Activated CD4-positive, alpha-beta T cell treated with anti-CD3 and anti-CD28 coated beads, Interleukin-2, amount 10 ng/mL, durations not matched to agents 24 days and 14 days (primary cell): ENCODE measurements at places on chromosomes 16 and 17. TPM values are rescaled to one million over a fixed set of nuclear protein-coding genes. Genes with fewer than 3 reads are reported as not detected.
A peak's percentile ranks its signal among the peaks of the same experiment; 100 is the strongest.

HOXB1 gene
- total RNA-seq = not detected in 2 replicates

DNAH2 gene
- total RNA-seq = not detected in 2 replicates

CHST6 gene
- total RNA-seq = not detected in 2 replicates

ZNRF1 gene
- 41.4 and 46.8 TPM in 2 replicates for total RNA-seq

AKAP10 gene
- 38.4 and 42.2 TPM in 2 replicates for total RNA-seq

DNA sequence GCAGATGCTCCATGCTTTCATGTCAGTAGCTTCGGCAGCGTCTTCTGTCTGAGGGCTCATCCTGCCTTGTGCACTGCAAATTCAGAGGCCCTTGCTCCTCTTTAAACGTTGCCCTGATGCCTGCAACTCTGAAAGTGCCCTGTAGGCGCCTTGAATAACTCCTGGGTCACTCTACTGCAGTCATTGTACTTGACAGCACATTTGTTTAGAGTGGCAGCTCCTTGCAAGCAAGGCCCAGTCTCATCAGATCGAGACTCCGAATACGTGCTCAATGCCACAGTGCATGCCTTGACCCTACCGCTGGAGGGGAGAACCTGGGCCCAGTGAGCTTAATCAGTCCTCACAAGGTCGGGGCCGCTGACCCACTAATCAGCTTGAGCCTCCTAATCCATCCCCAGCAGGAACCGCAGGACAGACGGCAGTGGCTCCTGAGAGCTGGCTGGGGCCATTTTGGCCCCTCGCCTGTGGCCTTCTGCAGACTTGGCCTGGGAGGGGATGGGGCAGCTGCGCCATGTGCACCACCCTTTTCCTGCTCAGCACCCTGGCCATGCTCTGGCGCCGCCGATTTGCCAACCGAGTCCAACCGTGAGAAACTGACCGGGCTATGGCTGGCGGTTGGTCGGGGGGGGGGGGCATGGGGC is at the start of gene PRCD:
Gene PRCD (plus strand): TSS at position 414 of the 641 bp plus-strand sequence. CDS start 98 bp downstream, at position 512.
- no peak within 1 kb of the TSS for H3K4me3 ChIP-seq
- H3K27ac ChIP-seq = no peak within 1 kb of the TSS
- no peaks in the 10 kb centered on the region for H3K4me1 ChIP-seq
- DNase-seq = no peak
- H3K36me3 ChIP-seq = no peaks in the 10 kb centered on the region

DNA sequence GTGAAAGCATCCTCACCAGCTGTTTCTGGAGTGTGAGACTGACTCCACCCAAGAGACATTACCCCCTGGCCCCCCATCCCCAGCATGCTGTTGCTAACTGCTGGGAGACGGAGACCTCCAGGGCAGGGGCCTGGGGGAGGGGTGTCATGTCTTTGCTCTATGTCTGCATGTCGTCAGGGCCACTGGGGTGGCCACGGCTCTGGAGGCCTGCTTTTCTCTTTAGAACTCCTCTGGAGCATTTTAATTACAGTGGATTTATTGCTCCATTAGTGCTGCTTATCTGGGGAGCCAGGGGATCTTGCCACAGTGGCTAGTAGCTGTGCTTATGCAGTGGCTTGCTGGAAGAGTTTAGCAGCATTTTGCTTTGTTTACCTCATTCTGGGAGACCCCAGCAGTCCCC is 32.3 kb downstream of the CLEC16A start:
- peaks cover 45% of the 10 kb centered on the region for H3K36me3 ChIP-seq
- no peak overlapping the region for H3K4me3 ChIP-seq
- H3K27ac ChIP-seq = peak overlapping the region; percentile 54
- no peak for DNase-seq

GRCh38 chr17:76560877-76561221 is 21.0 kb downstream of the PRCD start:
- H3K4me1 ChIP-seq = peaks cover 51% of the 10 kb centered on the region
- DNase-seq = no peak
- peak overlapping the region; percentile 98 for H3K4me3 ChIP-seq
- no peak overlapping the region for H3K27ac ChIP-seq
- no peaks in the 10 kb centered on the region for H3K27me3 ChIP-seq

DNA sequence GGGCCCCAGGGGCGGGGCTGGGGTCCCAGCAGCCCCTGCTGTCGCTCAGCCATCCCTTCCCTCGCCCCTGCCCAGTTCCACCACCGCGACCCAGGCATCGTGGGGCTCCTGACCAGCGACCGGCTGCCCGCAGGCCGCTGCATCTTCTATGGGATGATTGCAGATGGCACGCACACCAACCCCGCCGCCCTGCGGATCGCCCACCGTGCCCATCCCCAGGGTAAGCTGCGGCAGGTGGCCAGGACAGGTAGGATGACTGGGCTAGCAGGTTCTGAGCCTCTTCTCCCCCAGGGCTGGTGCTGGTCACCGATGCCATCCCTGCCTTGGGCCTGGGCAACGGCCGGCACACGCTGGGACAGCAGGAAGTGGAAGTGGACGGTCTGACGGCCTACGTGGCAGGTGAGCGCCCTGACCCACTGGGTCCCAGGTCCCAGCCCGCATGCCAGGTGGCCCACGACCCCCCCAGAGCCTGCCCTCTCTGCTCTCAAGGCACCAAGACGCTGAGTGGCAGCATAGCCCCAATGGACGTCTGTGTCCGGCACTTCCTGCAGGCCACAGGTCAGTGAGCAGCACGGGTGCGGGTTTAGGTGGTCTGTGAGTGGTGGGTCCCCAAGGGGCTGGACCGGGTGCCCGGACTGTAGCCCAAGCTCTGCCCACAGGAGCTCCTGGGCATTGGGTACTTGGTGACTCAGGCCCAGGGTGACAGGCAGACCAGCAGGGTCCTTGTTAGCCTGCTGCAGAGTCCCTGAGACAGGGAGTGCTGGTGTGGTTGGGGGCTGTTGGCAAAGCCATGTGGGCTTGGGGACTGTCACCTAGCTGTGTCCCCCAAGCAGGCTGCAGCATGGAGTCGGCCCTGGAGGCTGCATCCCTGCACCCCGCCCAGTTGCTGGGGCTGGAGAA is 2.8 kb downstream of the CEMP1 start:
- no peak overlapping the region for H3K27ac ChIP-seq
- no peak overlapping the region for H3K4me3 ChIP-seq
- peaks cover 19% of the 10 kb centered on the region for H3K36me3 ChIP-seq
- H3K4me1 ChIP-seq = peaks cover 19% of the 10 kb centered on the region

DNA sequence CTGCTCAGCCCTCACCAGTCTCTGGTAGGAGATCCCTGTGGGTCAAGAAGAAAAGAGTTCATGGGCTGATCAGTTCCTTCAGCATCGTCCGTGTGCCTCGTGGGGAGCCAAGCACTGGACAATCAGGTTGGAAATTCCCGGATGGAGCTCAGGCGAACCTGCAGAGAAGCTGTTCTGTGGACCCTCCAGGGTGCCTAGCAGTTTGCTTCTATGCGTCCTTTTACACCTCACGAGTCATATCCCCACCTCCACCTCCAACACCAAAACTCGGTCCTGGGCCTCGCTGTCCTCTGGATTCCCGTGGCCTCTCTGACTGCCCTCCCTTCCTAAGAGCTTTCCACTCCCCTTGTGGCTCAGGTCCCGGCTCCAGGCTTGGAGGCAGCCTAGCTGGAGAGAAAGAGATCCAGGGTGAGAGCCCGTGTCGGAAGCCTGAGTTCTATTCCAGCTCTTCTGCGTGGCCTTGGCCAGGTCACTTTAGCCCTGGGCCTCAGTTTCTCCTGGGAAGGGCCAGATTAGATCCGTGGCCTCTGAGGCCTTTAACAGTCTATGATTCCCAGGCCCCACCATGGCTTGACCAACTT is 26.2 kb upstream of the PIK3R6 start:
- H3K4me3 ChIP-seq = no peak overlapping the region
- peaks cover 56% of the 10 kb centered on the region for H3K4me1 ChIP-seq
- H3K36me3 ChIP-seq = peaks cover 65% of the 10 kb centered on the region
- H3K27ac ChIP-seq = no peak overlapping the region

DNA sequence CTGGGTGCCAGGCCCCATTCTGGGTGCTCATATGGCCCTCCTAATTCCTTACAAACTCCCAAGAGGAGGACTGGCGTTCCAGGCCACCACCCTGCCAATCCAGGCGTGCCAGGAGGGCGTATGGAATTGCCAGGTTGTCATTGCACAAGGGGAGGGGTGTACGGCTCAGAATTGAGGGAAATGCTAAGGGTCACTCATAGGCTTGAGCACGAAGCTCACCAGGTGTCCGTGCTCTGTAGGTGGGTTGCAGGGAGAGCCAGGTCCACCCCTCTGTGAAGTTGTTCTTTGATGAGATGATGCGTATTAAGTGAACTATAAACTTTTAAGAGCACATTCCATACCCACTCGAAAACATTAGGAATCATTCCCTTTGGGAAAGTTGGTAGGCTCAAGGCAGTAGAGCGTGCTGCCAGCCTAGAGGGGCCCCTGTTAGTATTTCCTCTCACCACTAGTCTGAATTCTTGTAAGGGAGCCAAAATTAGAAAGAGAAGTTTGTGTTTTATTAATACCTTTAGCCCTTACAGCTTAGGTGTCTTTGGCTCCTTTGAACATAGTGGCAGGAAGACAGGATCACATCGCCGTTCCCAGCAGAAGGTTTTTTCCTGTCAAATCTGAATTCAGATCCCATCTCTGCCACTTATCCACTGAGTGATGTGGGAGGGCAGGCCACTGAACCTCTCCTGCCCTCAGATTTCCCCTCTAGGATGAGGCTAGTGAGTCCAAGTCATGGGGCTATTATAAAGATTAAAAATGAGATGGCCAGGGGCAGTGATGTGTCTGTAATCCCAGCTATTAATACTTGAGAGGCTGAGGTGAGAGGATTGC is 38.7 kb upstream of the NFAT5 start:
- peaks cover 21% of the 10 kb centered on the region for H3K4me1 ChIP-seq
- no peak overlapping the region for H3K4me3 ChIP-seq
- DNase-seq = no peak
- no peaks in the 10 kb centered on the region for H3K27me3 ChIP-seq

GRCh38 chr17:42200706-42201457 is 6.6 kb upstream of the GHDC start:
- no peak overlapping the region for H3K4me3 ChIP-seq
- no peaks in the 10 kb centered on the region for H3K4me1 ChIP-seq
- H3K36me3 ChIP-seq = peaks cover 53% of the 10 kb centered on the region
- DNase-seq = no peak

GRCh38 chr16:88773812-88774291 is 11.2 kb downstream of the PIEZO1 start:
- H3K36me3 ChIP-seq = no peaks in the 10 kb centered on the region
- no peak overlapping the region for H3K4me3 ChIP-seq
- H3K4me1 ChIP-seq = peaks cover 1% of the 10 kb centered on the region

DNA sequence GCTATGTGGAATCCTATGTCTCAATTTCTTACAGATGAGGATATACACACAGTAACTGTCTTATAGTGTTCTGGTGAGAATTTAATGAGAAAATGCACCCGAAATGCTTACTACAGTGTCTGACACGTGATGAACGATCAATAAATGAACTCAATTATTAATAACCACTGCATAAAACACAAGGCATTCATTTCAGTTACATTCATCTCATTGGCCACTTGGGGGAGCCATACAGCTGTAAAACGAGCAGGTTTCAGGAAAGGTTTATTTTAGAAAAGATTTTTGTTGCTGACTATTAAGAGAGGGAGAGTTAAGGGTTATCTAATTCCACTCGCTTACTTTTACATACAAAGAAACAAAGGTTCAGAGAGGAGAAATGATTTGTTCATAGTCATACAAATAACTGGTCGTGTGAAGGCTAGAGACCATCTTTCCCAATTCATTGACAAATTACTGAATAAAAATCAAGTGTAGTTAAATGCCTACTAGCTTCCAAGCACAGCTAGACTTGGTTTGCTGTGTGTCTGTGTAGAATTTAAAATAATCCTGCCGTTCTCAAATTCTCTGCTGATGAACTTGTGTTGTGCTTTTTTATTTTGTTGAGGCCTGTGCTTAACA is 160.1 kb downstream of the MAP2K4 start:
- H3K4me3 ChIP-seq = no peak overlapping the region
- no peak overlapping the region for H3K27ac ChIP-seq
- DNase-seq = peak; percentile 71
- H3K4me1 ChIP-seq = no peaks in the 10 kb centered on the region

DNA sequence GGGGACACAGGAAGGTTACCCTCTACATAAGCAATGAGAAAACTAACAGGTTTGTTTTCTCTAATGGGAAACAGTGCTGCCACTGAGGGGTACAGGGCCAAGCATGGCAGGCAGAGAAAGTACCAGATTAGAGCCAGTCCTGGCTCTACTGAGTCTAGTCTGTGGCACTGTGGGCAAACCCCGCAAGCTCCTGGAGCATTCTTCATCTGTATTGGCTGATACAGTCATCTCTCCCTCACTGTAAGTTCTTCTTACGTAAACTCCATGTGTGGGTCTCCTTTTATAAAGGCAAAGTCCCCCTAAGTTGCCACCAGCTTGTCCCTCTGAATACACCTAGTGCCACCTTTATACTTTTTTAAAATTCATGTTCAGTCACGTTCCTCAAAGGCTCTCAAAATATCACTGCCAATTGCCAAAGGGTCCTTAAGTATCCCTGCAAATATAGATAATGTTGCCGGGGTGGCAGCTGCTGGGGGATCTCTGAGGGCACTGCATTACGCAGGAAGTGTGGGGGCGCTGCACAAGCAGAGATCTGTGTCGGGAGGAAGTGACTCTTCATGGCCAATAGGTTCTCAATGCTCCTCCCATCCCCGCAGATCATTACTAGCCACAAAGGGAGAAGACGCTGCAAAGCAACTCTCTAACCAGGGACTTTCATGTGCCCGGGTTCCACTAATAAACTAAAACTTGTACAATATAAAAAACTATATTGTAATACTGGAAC is 18.8 kb downstream of the XPO6 start:
- peaks cover 82% of the 10 kb centered on the region for H3K4me1 ChIP-seq
- peak overlapping the region; percentile 96 for H3K27ac ChIP-seq
- peak overlapping the region; percentile 87 for H3K4me3 ChIP-seq
- peaks cover 48% of the 10 kb centered on the region for H3K36me3 ChIP-seq

DNA sequence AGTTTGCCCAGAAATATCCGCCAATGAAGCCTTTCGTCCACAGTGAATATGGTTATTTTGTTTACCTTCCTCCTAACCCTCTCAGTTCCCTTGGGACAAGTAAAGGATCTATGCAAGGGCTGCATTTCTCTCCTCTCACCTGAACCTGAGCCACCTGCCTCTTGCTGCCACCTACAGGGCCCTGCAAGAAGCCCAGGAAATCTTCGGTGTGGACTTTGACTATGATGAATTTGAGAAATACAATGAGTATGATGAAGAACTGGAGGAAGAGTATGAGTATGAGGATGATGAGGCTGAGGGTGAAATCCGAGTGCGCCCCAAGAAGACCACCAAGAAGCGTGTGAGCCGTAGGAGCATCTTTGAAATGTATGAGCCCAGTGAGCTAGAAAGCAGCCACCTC is 14.0 kb downstream of the SUPT6H start:
- no peaks in the 10 kb centered on the region for H3K4me1 ChIP-seq
- H3K27ac ChIP-seq = no peak overlapping the region
- peak; percentile 66 for DNase-seq

- H3K36me3 ChIP-seq = peaks cover 29% of the 10 kb centered on the region
- H3K27ac ChIP-seq = peak overlapping the region; percentile 96
- H3K4me3 ChIP-seq = peak overlapping the region; percentile 87
- no peaks in the 10 kb centered on the region for H3K27me3 ChIP-seq
Measured at GRCh38 chr17:81871387-81872230, 472 bp upstream of the ARHGDIA start.

GRCh38 chr16:15536843-15537242 is 102.5 kb downstream of the BMERB1 start:
- H3K36me3 ChIP-seq = peaks cover 12% of the 10 kb centered on the region
- H3K4me3 ChIP-seq = no peak overlapping the region
- H3K27me3 ChIP-seq = no peaks in the 10 kb centered on the region

GRCh38 chr16:88907768-88908167 is 41.3 kb upstream of the PABPN1L start:
- H3K36me3 ChIP-seq = no peaks in the 10 kb centered on the region
- no peaks in the 10 kb centered on the region for H3K4me1 ChIP-seq
- no peaks in the 10 kb centered on the region for H3K27me3 ChIP-seq

- DNase-seq = no peak
- no peaks in the 10 kb centered on the region for H3K36me3 ChIP-seq
- no peak overlapping the region for H3K4me3 ChIP-seq
- no peak overlapping the region for H3K27ac ChIP-seq
- peaks cover 46% of the 10 kb centered on the region for H3K27me3 ChIP-seq
Measured at GRCh38 chr16:68377667-68378393, 67.0 kb downstream of the PRMT7 start.
